ENCODE measurements at places on chromosomes 13 and 19.

DNA sequence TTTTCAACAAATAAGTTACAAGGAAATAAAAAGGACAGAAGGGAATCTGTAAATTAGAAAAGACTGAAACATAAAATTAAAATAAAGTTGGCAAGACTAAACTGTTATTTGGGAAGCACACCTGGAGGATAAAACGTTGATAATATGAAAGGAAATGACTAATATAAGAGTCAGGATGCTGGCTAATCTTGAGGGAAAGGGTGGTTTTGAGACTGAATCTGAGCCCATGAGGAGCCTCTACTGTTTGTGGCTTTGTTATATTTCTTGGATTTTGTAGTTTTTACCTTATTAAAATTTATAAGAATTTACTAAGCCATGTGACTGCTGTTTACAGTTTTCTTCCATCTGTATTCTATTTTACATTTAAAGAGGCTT lies 718.0 kb upstream of the SPRY2 start:
- no peak for DNase-seq

GRCh38 chr13:109154146-109154545 lies 524.7 kb downstream of the MYO16 start:
- peak; percentile 81 for DNase-seq

DNA sequence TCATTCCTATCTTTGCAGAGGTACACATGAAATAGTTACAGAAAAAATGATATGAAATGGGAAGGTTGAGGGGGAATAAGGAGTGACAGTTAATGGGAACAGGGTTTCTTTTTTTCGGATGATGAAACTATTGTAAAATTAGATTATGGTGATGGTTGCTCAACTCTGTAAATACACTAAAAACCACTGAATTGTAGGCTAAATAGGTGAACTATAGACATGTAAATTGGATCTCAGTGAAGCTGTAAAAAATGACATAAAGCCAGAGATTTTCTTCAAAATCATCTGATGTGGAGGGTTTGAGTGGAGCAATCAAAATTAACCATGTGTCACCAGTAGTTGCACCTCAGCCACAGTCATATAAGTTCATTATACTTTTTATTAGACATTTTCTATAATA lies 6.6 kb upstream of the FLT3 start:
- no peak for DNase-seq

GRCh38 chr13:39385154-39385553 lies 217.8 kb downstream of the LHFPL6 start:
- DNase-seq: no peak

- no peak for DNase-seq
Measured at GRCh38 chr19:50943074-50943828, 9.6 kb downstream of the KLK5 start.

- DNase-seq: no peak
Measured at GRCh38 chr13:31761951-31762350, 22.6 kb downstream of the RXFP2 start.

GRCh38 chr13:43383498-43384165 lies 360.2 kb downstream of the DNAJC15 start:
- no peak for DNase-seq

- no peak for DNase-seq
Measured at GRCh38 chr13:43434191-43434590, 352.6 kb downstream of the ENOX1 start.

GRCh38 chr13:20702530-20702914 lies 977 bp upstream of the IL17D start:
- DNase-seq: peak; percentile 15

DNA sequence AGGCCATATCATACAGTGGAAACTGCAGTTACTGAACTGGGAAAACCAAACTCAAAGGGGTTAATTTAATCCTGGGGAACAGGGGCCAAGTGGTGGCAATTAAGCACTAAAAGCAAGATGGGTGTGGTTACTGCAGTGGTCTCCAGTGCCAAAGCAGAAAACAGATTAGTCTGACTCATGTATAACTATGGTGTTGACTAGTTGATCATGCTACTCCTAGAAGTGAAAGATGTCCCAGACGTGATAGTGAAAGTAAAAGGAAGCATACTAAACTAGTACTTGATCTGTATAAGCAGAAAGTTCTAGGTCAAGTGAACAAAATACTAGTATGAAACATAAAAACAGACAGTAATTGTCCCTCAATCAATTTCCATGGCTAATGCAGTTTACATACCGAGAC lies 360.0 kb upstream of the SLITRK5 start:
- DNase-seq: no peak

DNA sequence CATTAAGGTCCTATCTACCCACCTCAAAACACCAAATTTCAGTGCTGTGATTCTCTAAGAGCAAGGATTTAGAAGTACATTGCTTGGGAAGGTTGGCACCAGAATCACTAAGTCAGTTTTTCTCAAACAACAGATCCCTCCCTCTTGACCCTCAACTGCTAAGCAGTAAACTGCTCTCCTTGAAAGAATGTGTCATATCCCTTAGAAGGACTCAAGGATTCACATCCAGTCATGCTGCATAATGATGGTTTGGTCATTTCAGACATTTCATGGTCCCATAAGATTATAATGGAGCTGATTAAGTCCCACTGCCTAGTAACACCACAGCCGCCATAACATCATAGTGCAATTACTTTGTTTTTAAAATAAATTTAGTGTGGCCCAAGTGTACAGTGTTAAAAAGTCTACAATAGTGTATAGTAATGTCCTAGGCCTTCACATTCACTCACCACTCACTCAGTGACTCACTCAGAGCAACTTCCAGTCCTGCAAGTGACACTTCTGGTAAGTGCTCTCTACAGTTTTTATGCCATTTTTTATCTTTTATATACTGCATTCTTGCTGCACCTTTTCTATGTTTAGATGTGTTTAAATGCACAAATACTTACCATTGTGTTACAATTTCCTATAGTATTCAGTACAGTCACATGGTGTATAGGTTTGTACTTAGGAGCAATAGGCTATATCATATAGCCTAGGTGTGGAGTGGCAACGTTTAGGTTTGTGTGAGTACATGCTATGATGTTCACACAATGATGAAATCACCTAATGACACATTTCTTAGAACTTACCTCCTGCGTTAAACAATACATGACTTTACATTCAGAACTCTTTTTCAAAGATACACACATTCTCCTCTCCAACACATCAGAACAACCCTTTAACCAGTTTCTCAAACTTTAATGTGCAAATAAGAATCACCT lies 15.7 kb upstream of the CCDC169 start:
- DNase-seq: no peak

Measured in fibroblast of villous mesenchyme (primary cell).